ENCODE measurements at places on chromosomes 11 and 22. TPM values are rescaled to one million over a fixed set of nuclear protein-coding genes. Genes with fewer than 3 reads are reported as not detected.

DNA sequence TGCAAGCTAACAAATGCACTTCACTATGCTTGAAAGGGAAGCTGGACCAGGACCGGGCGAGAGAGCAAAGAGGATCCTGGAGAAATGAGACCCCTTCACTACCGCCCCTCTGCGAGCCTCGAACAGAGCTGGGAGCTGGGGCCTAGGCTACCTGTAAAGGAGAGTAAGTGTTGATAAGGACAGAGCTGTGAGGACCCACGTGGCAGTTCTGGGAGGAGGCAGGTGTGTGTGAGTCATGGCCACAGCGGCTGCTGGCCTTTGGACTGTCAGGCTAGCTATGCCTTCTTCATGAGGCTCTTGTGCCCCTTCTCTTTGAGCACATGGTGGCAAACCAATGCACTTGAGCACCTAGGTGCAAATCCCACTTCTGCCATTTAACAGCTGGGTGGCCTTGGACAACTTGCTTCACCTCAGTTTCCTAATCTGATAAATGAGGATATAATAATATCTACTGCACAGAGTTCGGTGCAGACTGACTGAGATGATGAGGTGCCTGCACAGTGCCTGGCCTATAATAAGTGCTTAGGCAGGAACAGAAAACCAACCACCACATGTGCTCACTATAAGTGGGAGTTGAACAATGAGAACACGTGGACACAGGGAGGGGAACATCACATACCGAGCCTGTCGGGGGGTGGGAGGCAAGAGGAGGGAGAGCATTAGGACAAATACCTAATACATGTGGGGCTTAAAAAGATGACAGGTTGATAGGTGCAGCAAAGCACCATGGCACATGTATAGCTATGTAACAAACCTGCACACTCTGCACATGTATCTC lies 35.3 kb upstream of the KCNJ11 start:
- no peak overlapping the region for H3K27ac ChIP-seq
- H3K4me3 ChIP-seq = no peak overlapping the region
- no peak for DNase-seq
- H3K27me3 ChIP-seq = no peaks in the 10 kb centered on the region
- no peaks in the 10 kb centered on the region for H3K4me1 ChIP-seq

DNA sequence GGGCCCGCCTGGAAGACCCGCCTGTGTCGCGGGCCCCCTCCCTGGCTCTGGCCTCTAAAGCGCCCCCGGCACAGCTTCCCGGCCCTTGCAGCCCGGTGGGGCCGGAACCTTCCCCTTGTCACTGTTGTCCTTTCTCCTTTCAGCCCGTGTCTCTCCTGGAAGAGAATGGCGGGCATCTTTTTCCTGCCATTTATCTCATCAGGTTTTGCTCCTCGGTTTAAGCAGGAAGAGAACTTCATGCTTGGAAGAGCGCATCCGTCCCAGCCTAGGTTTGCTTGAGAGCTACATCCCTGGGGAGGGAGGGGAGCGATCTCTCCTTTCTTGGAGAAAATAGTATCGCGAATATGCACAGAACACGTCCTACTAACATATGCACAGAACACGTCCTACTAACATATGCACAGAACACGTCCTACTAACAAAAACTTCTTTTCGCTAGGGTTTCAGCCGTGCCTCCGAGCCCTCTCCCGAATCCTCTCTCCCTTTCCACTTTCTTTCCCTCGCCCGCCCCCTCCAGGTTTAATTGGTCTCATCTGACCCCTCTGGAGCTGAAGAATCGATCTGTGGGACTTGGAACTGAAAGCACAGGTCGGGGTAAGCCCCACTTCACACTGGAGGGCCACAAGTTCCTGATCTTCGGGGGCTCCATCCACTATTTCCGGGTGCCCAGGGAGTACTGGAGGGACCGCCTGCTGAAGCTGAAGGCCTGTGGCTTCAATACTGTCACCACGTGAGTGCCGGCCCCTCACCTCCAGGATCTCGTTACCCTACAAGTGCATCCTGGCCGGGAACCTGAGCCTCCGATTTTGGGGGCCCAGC lies 1.2 kb downstream of the GLB1L3 start:
- H3K27me3 ChIP-seq = no peaks in the 10 kb centered on the region
- no peak overlapping the region for H3K4me3 ChIP-seq
- peaks cover 27% of the 10 kb centered on the region for H3K4me1 ChIP-seq
- DNase-seq = no peak
- no peaks in the 10 kb centered on the region for H3K36me3 ChIP-seq

Gene AIFM3
- 0.97 TPM for total RNA-seq

Gene ANKK1
- total RNA-seq = 3.8 TPM

Data from naive thymus-derived CD4-positive, alpha-beta T cell (primary cell).